Activated B cell treated with CpG ODN at 0.5 μM for 24 hours (primary cell): ENCODE measurements at places on chromosomes 13 and 19.

GRCh38 chr19:30338878-30339623, 33.1 kb upstream of the ZNF536 start:
- DNase-seq, result no peak

- no peak for DNase-seq
Observed at GRCh38 chr13:88896466-88896865, 1225.3 kb downstream of the SLITRK5 start.

- no peak for DNase-seq
Observed at GRCh38 chr19:49543032-49543431, 15.2 kb downstream of the RCN3 start.

DNA sequence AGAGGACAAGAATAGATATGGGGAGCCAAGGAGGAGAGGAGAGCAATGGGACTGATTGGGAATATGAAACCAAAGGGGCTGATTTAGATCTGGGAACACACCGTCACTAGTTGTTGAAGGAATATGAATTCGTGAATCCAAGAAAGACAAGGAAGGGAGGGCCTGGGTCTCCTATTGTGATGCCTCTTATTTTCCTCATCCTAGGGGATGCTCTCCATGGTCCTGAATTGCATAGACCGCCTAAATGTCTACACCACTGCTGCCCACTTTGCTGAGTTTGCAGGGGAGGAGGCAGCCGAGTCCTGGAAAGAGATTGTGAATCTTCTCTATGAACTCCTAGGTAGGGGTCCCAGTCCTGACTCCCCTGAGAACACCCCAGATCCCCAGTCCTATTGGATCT, 21.5 kb downstream of the RYR1 start:
- no peak for DNase-seq

DNA sequence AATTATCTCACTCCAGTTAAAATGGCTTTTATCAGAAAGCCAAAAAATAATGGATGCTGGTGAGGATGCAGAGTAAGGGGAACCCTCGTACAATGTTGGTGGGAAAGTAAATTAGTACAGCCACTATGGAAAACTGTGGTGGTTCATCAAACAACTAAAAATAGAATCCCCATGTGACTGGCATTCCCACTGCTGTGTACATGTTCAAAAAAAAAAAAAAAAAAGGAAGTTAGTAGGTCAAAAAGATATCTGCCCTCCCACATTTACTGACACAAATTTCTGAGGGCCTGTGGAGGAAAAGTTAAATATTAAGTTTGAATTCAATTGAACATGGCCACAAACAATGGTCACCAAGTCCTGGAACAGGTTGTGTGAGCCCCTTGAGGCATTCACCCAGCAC, 9.8 kb upstream of the ZSCAN5A start:
- DNase-seq, result no peak

DNA sequence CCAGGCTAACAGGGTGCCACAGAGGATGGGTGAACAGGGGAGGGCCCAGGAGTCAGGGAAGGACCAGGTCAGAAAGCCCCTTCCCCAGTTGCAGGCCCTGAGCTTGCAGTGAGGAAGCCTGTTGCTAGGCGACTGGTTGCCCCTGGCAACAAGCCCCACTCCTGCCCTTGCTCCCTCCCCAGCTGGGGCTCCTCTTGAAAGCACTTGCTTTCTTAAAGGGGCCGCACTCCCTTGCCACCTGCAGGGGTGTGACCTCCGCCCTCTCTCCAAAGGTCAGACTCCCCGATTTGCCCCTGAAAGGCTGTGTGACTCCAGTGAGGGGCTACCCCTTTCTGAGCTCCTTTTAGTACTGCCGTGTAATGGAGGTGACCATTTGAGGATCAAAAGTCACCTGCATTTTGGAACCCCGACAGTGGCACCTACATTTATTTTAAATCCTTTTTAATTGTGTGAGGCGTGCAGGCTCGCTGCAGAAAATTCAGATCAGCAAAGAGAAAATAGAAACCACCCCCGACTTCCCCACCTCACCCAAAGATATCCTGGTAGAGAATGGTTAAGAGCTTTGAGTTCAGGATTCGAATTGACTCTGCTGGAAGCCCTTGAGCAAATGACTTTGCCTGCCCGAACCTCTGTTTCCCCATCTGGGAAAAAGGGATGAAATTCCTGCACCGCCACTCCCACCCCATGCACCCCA, 4.8 kb downstream of the FCHO1 start:
- DNase-seq, result peak; percentile 61
